ENCODE measurements at places on chromosomes 2 and 18.

- no peak for DNase-seq
Measured at GRCh38 chr2:223920109-223920508, 25.0 kb downstream of the WDFY1 start.

DNA sequence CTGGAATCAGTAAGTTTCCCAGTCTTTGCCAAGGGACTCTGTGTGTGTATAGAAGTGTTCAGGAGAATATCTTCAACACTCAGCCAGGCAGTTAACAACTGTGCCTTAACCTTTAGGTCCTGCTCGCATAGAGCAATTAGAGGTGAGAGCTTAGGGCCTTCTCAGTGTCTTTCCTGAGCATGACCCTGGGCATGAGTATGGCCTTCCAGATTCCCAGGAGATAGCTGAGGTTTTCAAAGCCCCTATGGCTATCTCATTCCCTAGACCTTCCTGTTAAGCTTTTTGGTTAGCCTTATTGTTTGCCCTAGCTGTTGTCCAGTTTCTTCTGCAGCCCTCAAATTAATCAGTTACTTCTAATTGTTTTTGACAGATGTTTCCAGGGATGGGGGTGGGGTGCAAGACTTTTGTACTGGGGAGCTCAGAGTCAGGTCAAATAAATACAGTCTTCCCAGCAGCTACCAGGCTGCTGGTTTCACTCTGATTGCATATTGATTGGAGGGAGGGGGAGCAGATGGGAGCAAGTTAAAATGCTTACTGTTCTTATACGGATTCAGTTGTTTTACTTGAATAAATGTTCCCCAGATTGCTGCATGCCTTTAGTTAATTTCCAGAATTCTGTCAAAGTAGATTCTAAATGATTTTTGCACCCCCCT, 23.1 kb downstream of the PDK1 start:
- DNase-seq, result no peak

DNA sequence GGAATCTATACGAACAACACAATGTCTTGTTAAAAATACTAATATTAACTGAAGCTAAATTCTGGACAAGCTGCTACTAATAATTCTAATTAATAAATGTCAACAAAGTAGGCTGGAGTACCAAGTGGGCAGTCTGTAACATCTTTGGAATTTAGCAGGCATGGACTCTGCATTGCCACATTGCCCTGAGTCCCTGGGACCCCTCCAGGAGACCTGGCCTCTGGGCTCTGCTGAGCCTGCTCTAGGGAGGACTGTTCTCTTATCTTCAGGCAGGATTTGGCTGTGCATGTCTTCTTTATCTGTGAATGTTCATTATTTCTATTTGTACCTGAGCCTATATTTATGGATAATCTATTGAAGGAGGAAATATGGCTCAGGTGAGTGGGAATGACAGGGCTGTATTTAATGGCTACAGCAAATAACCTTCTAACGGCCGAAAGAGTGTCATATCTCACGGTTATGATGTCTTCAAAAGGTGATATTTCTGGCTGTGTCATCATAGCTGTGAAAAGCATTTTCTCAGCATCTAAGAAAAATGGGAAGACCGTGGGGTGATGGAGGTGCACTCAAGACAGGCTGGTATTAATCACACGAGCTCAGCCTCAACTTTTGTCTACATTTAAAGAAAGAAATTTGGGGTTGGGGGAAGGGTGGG, 28.6 kb upstream of the SETBP1 start:
- DNase-seq, result no peak

DNA sequence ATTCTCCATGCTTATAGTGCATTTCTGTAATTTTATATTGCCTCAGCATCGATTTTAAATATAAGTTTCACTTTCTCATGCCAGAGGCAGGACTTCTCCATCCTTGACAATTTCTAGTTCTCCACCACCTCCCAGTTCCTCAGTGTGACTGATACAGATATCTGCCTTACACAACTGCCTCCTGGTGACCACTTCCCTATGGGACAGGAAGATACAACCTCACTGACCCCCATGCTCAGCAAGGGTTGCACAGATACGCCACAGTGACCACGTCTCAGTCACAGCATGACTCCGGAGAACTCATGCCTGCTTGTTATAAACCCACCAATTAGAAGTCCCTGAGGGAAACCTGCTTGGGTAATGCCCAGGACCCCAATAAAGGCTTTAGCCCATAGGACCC, 284.0 kb upstream of the MC4R start:
- DNase-seq, result no peak

DNA sequence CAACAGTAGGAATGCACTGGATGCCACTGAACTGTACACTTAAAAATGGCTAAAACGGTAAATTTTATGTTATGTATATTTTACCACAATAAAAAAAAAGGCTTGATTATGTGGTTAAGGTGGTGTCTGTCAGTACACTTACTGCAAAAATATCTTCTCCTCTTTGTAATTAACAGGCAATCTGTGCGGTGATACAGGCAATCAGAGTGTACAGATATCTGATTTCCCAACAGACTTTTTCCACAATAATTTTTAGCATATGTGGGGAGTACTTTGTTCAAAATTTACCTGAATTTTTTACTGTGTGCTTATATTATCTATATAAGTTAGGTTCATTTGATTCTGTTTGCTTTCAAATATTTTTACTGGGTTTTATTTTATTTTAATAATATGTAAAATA, 175.0 kb upstream of the PGAP1 start:
- no peak for DNase-seq
